ENCODE measurements at places on chromosomes 4 and X. TPM values are rescaled to one million over a fixed set of nuclear protein-coding genes. Genes with fewer than 3 reads are reported as not detected.

The NWD2 gene
- 13.6 TPM for total RNA-seq

The DNAAF6 gene
- total RNA-seq: not detected

The PWWP3B gene
- 15.0 TPM for total RNA-seq

The CXorf65 gene
- not detected for total RNA-seq

The TAB3 gene
- total RNA-seq: 19.4 TPM

DNA sequence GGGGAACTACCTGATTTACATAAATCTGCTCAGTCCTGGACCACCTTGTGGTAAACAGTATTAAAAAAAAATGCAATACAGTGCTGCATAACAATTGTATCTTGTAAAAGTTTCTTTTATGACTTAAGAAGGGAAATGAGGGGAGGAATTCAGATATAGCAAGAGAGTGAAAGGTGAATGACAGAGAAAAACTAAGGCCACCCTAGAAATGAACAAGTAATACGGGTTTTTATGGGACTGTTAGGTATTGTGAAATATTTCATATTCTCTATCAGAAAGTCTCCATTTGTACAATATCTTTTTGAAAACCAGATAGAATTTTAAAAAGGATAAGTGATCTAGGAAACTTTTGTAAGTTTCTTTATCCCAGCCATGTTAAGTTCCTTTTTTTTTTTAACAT is 69.7 kb upstream of the NOCT start:
- no peak for DNase-seq

- DNase-seq: no peak
Observed at GRCh38 chrX:74467656-74468055, 46.4 kb downstream of the SLC16A2 start.

DNA sequence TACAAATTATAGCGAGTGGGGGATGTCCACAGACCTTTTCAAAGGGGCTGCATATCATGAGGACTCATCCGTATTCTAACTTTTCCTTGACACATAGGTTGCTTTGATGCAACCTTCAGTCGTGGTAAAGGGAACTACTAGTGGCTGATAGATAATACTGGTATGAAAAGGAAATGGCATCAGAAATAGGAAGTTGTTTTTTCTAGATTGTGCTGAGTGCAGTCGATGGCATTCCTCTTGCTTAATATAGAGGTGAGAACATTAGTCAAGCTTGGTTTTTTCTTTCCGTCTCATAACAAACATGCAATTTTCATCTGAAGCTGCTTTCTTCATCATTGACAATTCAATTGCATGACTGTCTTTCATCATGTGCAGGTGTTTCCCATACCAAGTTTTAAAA is 16.6 kb downstream of the ENPEP start:
- DNase-seq: no peak

GRCh38 chrX:64206556-64207162 is 1.2 kb upstream of the AMER1 start:
- DNase-seq: no peak

GRCh38 chr4:41638203-41638602 is 100.2 kb downstream of the LIMCH1 start:
- no peak for DNase-seq

DNA sequence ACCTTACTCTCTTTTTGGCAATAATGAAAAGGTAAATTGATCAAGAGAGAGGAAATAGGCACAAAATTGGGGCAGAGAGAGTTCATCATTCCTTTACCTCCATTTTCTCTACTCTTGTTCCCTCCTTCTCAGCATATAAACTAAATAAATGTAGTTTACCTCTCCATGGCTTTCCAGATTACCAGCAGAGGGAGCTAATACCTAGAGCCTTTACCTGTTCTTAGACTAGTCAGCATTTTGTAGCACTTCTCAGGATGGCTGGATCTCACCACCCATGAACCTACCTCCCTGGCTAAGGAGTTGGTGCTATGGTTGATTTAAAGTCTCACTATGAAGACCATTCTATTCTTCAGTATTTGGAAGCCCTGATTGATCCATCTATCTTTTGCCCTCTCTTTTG is 15.7 kb downstream of the OFD1 start:
- DNase-seq: no peak

DNA sequence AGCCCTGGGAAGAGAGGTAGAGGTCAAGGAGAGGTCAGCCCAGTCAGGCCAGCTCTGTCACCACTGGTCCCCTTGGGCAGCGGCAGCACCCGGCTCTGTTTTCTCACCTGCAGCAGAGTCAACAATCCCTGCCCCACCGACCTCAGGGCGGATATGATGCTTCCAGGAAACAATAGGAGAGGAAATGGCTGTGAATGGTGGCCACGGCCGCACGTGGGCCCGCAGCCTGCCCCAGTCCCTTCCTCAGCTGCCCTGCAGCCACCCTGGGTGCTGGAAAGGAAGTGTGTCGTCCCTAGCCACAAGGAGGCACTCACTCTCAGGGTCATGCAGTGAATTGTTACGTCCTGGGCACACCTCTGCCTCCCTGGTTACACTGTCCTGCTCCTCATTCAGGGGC is 92.5 kb upstream of the ENPP6 start:
- no peak for DNase-seq

GRCh38 chr4:42541647-42542046 is 115.3 kb downstream of the ATP8A1 start:
- no peak for DNase-seq

- DNase-seq: no peak
Observed at GRCh38 chr4:85610450-85610849, 135.5 kb downstream of the ARHGAP24 start.
